ENCODE measurements at places on chromosomes 6 and 20.

DNA sequence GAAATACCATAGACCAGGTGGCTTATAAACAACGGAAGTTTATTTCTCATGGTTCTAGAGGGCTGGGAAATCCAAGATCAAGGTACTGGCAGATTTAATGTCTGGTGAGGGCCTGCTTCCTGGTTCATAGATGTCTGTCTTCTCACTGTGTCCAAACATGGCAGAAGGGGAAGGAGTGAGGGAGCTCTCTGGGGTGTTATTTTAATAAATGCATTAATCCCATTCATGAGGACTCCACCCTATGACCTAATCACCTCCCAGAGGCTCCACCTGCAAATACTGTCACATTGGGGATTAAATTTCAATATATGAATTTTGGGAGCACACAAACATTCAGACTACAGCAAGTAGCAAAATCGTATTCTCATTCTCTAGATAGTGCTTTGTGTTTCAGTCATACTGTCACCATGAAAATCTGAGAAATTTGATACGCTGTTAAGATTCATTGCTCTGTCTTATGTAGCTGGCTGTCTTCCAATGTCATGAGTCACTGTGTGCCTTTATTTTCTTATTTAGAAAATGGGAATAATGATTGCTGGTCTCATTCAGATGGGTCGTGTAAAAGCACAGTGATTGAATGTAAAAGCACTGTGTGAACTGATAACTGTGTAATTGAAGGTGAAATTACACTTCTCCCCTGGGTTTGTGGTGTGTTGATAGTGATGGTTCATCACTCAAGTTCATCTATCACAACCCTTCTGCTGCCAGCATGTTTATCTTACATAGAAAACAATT is 8.9 kb upstream of the ERVFRD-1 start:
- peak; percentile 73 for ATAC-seq

DNA sequence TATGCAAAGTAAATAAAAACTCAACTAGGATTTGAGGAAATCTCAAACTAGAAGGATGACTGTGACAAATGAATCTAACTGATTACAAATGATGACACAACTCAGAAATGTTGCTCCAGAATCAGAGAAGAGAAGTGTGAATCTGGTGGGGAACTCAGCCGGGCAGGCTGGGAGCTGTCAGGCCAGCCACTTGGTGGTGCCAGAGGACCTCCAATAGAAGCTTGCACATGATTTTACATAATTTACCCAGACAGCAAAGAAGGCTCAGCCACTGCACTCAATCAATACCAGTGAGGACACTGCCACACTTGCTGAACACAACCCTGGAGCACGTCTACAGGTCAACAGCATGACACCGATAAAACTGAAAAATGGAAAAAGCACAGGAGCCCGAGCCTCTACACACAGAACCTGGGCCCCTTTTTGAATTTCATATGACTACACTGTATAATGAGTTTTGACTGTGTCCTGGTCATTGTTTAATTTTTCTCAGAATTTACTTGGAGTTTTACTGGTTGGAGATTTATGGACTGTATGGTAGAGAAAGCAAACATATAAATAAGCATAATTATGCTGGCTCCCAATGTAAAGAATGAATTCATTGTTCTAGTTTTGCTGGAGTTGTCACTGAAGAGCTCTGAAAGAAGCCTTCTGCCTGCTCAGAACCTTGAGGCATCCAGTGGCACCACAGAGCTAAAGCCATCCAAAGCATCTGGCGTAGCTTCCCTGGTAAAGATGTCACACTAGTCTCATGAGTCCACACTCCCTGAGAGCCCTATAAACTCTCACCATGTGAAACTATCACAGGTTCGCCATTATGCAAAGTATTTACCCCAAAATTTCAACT is 296.5 kb downstream of the THBS2 start:
- ATAC-seq: peak; percentile 99

GRCh38 chr6:92043777-92044176 is 1375.6 kb downstream of the EPHA7 start:
- no peak for ATAC-seq

DNA sequence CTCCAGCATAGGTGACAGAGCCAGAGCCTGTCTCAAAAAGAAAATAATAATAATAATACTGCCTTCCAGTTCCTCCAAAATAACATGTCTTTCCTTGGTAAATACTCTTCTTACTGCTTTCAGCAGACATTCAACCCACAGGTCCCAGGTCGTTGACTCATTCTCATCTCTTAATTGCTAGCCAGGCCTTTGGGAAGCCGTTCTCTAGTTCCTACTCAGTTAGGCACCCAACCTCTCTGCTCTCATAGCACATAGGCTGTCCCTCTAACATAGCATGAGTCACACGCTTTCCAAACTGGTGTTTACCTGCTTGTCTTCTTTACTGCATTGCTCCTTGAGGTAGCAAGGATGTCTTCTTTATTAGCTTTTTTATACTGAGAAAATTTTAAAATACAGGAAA is 98.8 kb downstream of the LAMA2 start:
- ATAC-seq: no peak

GRCh38 chr20:3158968-3159431 is 665 bp downstream of the FASTKD5 start:
- peak; percentile 51 for ATAC-seq

DNA sequence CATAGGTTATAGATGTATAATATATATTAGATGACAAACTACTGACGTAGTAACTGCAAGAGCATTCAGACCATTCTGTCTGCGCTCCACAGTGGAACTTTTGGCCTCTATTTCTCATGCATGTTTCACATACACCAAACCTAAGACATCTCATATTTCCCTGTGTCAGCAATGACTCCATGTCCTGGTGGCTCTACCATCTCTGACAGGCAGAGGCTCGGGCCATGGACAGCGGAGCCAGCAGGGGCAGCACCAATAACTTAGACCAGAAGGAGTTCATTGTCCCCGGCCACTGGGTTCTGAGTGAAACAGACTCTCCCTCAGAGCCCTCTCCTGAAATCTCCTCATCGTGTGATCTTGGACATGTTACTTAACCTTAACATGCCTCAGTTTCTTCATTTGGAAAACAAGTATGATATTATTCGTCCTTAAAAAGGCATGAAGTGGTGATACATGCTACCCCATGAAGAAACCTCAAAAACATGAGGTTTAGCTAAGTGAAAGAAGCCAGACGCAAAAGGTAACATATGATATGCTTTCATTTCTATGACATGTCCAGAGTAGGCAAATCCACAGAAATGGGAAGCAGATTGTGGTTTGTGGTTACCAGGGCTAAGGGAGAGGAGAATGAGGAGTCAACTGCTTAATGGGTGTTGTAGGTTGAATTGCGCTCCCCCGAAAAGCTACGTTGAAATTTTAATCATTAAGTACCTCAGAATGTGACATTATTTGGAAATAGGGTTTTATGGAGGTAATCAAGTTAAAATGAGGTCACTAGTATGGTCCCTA is 564.0 kb upstream of the JARID2 start:
- ATAC-seq: no peak

DNA sequence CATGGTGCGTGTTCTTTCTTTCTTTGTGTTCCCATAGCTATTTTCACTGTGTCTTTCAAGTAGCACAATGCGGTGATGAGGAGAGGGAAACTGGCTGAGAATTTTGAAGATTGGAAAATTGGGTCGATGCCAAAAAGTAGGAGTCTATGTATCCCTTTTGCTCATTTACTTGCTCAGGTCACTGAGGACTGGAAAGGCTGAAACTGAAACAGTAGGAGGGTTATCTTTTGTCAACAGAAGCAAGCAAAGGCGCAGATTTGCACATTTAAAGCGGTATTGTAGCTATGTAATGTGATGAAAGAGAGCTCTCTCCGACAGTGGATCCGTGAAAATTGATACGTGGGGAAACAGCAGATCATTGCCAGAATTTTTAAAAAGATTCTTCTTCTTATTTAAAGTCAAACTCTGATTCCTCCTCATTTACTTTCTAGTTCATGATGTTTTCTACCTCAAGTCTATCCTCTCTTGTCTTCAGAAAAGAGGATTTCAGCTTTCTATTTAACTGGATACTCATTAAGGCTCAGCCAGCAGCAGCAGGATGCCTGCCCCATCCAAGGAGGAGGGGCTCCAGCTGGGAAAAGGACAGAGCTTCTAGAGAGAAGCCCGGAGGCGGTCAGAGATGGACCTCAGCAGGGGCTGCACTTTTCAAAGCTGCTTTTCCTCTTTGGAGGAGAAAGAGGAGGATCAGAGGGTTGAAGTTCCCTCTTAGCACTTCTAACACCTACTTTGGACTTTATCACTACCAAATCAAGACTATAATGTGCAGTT is 15.9 kb upstream of the FYN start:
- peak; percentile 72 for ATAC-seq

DNA sequence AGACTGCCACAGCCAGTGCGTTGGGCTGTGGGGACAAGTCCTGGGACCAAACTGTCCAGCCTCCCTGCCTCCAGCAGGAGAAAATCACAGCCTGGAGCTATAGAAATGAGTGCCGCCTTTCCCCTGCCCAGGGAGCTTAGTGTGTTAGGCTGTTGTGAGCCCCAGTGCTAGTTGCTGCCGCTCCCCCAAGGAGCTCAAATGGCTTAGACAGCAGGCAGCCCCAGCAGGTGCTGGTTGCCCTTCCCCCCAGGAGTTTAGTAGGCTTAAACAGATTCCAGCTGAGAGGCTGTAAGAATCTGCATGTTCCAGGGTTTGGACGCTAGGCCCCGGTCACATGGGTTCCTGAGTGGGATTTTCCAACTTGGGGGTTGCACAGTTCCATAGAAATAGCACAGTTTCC is 27.2 kb upstream of the HMGN3 start:
- ATAC-seq: no peak

GRCh38 chr20:49610691-49611538 is 43.0 kb upstream of the PTGIS start:
- ATAC-seq: peak; percentile 89

Data from SK-N-SH treated with all-trans-retinoic acid at 6 μM for 48 hours (cell line).